ENCODE measurements at places on chromosomes 12 and 14.

DNA sequence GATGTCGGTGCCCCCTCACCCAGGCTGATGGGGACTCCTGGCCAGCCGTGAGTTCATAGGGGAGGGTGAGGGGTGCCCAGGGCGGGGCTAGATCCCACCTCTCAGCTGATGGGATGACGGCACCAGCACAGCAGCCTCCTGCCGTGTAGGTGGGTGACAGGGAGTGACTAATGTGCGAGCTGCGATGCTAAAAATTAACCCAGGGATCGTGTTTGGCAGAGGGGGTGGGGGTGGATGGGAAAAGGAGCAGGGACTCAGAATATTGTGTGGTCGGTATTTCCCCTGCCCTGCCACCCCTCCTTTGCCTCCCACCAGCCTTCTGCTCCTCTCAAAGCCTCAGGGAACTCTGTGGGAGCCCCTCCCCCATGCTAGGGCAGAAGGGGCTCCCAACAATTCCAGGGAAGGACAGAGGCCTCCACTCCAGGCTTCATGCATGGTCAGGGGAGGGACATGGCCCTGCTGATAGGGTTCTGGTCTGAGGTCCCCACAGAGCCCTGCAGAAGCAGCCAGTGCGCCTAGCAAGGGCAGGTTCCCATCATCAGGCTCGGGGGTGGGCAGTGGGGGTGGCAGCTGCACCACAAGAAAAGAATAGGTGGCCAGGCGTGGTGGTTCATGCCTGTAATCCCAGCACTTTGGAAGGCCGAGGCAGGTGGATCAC is 12.5 kb downstream of the TAMALIN start:
- no peak for DNase-seq

GRCh38 chr12:111409403-111409779 is 3.7 kb downstream of the SH2B3 start:
- no peak for DNase-seq

DNA sequence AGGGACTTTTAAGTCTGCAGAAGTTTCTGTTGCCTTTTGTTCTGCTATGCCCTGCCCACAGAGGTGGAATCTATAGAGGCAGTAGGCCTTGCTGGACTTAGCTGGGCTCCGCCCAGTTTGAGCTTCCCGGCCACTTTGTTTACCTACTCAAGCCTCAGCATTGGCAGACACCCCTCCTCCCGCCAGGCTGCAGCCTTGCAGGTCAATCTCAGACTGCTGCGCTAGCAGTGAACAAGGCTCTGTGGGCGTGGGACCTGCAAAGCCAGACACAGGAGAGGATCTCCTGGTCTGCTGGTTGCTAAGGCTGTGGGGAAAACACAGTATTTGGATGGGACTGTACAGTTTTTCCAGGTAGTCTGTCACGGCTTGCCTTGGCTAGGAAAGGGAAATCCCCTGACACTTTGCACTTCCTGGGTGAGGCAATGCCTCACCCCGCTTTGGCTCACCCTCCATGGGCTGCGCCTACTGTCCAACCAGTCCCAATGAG is 43.7 kb downstream of the CCDC59 start:
- no peak for DNase-seq

GRCh38 chr12:45575823-45576475 is 153.6 kb upstream of the ARID2 start:
- DNase-seq: no peak

- DNase-seq: no peak
Measured at GRCh38 chr12:52024845-52025230, 18.1 kb downstream of the TAMALIN start.

DNA sequence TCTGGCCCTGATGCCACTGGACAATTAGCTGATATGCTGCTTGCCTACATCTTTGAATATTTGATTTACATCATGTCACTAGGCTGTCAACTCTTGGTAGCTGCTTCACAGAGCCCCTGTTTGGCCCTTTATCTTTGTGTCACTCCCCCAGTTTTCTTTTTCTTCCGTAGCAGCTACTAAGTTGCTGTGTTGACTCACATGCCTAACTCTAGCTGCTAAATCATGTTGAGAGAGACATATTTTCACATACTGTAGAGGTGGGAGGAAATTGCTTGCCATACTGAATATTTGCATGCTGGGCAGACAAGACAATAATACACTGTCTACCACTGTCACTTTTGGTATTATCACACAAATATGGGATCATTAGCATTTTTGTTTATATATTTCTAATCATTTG is 147.1 kb upstream of the NOVA1 start:
- DNase-seq: no peak

- DNase-seq: no peak
Measured at GRCh38 chr12:57632958-57633840, at the start of gene B4GALNT1. B4GALNT1 (minus strand) TSS chr12:57633201; CDS start chr12:57632132, 1,069 bp downstream.

- DNase-seq: peak; percentile 6
Measured at GRCh38 chr12:79933532-79934264, 1.2 kb downstream of the PPP1R12A start.

DNA sequence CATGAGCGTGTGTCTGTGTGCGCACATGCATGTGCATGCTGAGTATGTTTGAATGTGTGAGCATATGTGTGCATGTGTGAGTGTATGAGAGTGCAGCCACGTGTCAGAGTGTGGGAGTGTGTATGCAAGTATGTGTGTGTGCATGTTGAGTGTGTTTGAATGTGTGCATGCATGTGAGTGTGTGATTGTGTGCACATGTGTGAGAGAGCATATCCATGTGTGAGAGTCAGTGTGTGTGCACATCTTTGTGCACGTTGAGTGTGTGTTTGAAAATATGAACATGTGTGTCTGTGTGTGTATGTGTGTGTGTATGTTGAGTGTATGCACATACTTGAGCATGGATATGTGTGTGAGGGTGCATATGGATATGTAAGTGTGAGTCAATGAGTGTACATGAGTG is 730.8 kb downstream of the VRK1 start:
- no peak for DNase-seq

- DNase-seq: no peak
Measured at GRCh38 chr12:98861251-98861650, 216.2 kb downstream of the APAF1 start.
